ENCODE measurements at places on chromosomes 11 and 22. TPM values are rescaled to one million over a fixed set of nuclear protein-coding genes. Genes with fewer than 3 reads are reported as not detected.

DNA sequence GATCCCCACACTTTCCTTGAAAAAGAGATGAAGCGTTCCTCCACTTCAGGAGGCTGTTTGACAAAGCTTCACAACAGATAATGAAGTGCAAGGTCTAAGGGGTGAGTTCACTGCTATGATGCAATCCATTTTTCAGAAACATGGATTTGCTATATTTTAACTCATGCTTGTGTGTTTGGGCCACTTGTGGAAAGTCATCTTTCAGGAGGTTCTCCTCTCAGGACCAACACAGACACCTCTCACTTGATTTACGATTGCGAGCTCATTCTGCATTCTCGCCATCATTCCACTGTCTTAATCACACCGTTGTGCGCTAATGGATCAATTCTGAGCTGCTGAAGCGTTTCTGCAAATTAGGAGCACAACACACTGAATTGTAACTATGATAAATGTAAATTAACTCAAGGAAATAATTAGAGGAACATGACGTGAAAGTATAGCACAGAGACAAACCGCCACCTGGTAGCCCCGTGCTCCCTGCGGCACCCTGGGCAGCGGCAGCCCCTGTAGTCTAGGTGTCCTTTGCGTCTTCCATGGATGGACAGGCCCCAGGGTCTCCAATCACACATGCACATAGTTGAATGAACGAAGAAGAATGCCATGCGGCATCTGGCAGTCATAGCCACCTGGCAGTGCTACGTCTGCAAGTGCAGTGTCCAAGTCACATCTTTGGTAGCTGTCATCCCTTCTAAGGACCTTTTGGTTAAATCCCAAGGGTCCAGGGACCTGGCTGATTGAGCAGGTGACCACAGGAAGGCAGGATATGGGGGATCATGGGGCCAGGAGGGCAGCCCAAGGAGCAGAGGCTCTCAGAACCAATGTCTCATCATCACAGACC is 28.1 kb upstream of the RTL6 start:
- peak; percentile 18 for DNase-seq

- no peak for DNase-seq
Observed at GRCh38 chr22:19984201-19984753, 32.3 kb downstream of the ARVCF start.

DNA sequence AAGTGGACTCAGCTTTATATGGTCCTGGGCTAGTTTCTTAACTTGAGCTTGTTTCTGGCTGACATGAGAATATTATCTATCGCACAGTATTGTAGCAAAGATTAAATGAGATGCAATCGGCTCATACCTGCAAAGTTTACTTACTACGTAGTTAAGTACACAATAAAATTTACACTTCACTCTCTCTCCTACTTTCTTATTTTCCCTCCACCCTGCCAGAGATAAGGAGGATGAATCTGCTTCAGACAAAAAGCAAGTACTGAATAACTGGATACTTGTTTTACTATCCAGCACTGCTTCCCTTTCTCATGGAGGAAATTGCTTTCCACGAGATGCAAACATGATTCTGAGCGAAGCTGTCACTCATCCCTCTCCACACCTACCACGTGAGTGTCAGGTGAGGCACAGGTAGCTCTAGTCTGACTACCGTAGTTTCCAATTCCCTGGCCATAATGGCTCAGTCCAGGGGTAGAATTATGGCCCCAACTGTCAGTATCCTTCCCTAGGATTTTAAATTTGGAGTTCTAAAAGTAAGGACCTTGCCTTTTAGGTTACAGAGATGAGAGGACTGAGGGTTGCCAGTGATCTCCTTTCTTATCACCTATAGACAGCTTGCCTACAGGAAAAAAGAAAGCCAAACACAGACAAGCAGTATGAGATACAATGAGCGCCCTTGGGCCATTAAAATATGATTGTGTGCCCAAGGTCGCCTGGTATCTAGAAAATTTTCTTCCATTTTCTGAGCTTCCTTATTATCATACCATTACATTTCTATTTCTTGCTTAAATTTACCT is 39.8 kb downstream of the GAB2 start:
- no peak for DNase-seq

The RAB3IL1 gene
- 4.0 TPM for total RNA-seq

GRCh38 chr11:77736473-77736872 is 84.0 kb downstream of the RSF1 start:
- DNase-seq, result no peak

DNA sequence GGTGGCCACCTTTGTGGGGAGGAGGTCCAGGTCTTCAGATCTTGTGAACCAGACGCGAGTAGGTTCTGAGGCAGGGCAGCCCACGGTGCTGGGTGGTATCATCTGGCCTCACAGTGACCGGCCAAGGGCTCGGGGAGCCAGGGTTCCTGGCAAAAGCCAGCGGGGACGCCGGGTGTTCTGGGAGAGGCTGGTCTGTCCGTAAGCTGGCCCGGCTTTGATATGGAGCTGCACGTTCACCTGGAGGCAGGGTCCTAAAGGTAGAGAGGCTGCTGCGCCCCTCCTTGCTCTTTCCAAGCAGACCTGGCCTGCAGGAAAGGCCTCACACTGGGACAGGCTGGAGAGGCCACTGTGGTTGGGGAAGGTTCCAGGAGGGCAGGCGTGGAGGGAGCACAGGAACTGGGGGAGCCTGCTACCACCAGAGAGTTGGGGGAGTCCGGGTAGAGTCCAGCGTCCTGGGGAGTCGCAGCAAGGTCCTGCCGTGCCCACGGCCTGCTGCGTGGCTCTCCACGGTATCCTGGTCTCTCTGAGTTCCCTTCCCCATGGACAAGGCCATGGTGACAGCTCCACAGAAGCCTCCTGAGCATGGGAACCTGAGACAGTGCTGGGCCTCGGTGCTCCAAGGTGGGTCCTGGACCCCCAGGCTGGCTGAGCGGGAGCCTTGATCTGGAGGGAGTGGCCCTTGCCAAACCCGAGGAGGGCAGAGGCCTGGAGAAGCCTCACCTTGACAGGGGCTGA is 452.4 kb upstream of the B3GAT1 start:
- DNase-seq, result no peak

- peak; percentile 52 for DNase-seq
Observed at GRCh38 chr11:22875869-22876473, 15.7 kb upstream of the CCDC179 start.

DNA sequence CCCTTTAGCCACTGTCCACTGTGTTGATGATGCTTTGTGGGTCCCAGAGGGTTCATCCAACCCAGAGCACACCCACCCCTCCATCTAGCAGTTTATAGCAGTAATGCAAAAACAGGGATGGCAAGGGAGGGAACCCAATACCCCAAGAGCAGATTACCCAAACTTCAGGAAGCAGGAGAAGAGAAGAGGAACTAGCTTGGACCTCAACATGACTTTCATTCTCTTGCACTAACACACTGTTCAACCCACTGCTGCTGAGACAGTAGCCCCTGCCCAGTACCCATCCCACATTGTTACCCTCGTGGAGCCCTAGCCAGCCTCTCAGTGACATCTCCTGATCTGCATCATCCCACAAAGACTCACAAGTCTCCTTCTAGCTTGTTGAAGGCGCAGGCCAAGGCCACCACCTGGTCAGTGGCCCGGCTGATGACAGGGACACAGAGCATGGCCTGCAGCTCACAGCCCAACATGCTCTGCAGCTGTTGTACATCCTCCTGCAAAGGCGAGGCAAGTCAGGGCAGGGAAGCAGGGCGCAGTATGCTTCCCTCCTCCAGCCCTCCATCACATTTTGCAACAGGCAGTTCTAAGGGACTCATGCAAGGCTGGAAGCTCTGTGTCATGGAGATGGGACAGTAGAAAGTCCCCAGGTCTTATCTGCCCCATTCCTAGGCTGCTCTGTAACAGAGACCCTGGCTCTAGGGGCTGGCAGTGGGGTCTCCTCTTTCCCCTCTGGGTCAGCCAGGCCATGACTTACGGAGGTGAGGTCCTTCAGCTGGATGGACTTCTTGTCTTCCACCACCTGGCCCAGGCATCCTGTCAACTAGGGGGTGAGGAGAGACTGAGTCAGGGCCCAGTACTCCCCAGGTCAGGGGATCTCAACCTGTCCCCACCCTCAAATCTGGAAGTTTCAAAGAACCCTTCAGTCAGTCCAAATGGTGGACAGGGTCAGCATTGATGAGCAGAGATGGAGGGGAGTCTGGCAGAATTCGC is 85.5 kb downstream of the PDE2A start:
- DNase-seq, result no peak

The MS4A2 gene
- total RNA-seq, result 0.15 TPM

- DNase-seq, result no peak
Observed at GRCh38 chr11:34948696-34949095, 32.3 kb downstream of the PDHX start.

The SHANK2 gene
- 33.8 TPM for total RNA-seq

GRCh38 chr11:106193956-106194355 is 116.5 kb downstream of the AASDHPPT start:
- DNase-seq, result no peak

DNA sequence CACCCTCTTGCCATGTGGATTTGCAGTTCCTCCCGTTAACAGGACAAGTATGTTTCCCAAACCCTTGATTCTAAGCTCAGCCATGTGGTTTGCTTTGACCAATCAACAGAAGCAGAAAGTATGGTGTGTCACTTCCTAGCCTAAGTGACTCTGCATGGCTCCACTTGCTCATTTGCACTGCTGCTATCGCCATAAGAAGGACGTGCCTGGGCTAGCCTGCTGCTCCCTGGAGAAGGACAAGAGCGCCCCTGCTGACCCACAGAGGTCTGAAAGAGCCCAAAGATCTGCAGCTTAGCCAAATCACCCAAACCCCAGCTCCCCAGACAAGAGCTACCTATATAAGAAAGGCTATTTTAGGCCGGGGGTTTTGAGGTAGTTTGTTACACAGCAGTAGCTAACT is 18.0 kb downstream of the TBRG1 start:
- DNase-seq, result no peak

The E2F8 gene
- total RNA-seq, result 0.08 TPM

- no peak for DNase-seq
Observed at GRCh38 chr11:76455331-76455730, 10.5 kb downstream of the EMSY start.

DNA sequence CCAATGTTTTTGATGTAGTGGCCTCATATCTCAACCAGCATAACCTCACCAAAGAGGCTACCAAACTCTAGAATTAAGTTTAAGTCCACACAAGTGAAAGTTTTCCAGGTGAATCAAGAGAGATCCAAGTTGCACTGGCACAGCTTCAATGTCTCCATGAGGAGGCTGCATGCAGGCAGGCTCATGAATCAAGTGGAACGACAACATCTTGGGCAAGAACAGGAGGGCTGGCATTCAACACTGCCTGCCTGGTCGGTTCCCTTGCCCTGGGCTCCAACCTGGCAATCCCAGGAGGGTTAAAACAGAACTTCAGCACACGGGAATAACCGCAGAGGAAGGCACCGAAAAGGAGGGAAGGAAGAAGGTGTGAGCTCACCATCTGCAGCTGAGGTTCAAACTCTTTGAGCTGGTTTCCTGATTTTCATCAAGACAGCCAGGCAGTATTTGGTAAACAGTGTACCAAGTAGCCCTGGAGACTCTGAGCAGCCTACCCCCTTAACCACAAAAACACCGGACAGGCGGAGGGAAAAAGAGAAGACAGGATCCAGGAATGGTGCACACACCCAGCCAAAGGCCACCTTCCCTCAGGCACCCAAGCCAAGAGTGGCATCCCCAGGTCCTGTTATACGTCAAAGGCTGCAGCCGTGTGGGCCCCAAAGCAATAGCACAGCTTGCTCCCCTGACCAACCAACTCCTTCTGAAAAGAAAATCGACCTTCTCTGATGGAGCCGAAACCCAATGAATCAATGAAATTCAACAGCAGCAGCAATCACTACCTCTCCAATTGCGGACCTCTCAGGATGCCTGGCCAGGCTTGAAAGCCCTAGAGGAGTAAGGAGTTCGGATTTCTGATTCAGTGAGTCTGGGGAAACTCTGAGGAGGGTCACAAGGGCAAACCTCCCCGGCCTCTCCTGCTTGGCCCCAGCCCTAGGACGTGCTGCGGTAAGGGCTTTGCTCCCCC is 1.3 kb downstream of the PACSIN2 start:
- DNase-seq, result no peak

GRCh38 chr22:27213766-27214581 is 556.6 kb downstream of the MIAT start:
- DNase-seq, result no peak

The PRR33 gene
- total RNA-seq, result not detected

The ADAMTS15 gene
- total RNA-seq, result 0.15 TPM

DNA sequence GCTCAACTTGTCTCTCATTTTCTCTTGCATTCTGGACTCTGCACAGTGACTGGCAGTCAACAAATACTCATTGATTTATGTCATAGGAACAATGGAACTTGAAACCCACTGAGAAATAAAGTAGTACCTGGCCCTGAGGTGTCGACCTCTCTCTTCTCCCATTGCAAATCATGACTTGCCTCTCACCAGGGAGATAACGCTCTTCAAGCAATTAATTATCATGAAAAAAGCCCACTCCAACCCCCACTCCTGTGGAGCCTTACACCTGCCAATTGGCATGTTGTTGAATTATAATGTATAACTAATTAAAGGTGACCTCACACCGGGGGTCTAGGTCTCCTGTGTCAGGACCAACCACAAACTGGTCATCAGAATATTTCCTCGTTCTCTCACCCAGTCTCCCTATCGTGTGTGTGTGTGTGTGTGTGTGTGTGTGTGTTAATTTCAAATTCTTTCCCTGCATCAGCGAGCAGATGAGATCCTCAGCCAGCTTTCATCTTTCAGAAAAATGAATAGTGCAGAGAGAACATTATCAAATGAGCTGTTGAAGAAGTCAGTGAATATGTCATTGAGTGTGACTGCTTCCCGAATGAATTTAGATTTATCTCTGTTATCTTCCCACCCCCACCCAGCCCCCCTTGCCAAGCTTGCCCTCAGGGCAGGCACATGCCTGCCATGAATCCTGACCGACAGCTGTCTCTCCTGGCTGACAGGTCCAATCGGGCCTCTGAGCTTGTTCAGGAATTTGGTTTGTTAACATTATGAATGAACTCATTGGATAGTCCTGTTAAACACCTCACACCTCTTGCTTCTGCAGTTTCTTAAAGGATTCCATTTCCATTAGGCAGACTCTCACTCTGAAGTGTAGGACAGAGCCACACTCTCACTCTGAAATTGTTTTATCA is 357.4 kb downstream of the INSC start:
- no peak for DNase-seq

The GDPD4 gene
- total RNA-seq, result 10.2 TPM

DNA sequence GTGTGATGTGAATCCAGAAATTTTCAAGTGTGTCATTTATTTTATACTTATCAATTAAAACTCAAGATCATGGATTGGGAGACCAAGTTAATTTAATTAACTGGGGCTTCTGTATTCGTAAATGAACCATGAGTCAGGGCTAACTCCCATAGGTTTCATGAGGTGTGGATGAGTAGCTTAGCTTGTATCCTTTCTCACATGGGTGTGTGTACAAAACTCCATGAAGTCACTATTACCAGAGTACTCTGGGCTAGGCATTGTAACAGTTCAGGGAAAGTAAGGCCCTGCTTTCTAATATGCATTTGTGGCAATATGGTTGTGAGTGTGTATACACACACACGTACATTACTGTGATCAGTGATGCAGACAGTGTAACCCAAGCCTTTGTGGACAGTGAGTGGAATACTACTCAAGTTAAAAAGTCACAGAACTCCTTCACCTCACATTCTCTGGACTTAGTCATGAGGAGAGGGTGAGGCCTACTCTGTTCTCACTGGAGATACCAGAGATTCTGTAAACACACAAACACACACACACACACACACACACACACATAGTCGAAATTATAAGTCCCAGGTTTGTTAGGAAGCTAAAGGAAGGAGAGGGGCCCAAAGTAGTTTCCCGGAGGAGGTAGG is 3.5 kb downstream of the CNTF start:
- no peak for DNase-seq

The C11orf21 gene
- 0.35 TPM for total RNA-seq

The PGAP2 gene
- 20.8 TPM for total RNA-seq

The P2RY6 gene
- total RNA-seq, result 0.25 TPM

The OVCH2 gene
- total RNA-seq, result not detected

- peak; percentile 92 for DNase-seq
Observed at GRCh38 chr11:68845351-68846002, 3.8 kb upstream of the CPT1A start.
